Amniotic stem cell (primary cell): ENCODE measurements at places on chromosomes 2 and 18.

GRCh38 chr2:53490659-53491058 lies 276.9 kb upstream of the CHAC2 start:
- DNase-seq: no peak

DNA sequence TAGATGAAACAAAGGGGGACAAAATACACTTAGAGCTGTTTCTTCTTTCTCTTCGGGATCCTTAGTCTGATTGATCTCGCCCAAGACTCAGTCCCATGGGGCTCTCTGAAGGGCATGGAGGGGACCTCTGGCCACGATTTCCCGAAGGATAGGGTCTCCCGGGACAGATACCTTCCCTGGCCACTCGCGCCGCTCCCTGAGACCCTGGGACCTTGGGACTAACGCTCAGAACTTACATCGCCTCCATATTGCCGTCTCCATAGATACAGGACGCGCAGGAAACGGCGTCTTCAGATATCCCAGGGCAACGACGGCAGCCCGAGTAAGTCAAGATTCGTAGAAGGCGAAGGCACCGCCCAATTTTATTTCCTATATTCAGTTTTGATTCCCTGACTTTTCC lies at the start of gene CFAP65:
CFAP65 (minus strand) TSS at position 265 of the 400 bp plus-strand sequence. CDS start 2,468 bp downstream, outside the sequence.
- no peak for DNase-seq

- DNase-seq: no peak
These were observed 272.2 kb downstream of the NDUFA10 start for GRCh38 chr2:239752951-239753350.

DNA sequence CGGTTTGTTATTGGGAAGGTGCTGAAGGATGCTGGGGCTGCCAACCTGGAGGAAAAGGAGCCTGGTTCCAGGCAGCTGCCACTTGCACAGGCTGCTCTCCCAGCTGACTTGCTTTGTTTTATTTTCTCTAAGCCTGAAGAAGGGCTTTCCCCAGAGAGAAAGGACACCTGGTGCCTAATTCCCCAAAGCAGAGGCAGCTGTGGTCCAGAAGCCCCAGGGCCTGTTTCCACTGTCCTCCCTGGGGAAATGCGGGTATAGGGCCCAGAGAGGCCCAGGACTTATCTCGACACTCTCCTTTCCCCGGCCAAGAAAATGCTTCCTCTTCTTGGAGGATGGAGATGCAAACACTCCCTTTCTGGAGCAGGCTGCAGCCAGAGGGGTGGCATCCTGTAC lies 30.1 kb downstream of the INO80C start:
- no peak for DNase-seq

DNA sequence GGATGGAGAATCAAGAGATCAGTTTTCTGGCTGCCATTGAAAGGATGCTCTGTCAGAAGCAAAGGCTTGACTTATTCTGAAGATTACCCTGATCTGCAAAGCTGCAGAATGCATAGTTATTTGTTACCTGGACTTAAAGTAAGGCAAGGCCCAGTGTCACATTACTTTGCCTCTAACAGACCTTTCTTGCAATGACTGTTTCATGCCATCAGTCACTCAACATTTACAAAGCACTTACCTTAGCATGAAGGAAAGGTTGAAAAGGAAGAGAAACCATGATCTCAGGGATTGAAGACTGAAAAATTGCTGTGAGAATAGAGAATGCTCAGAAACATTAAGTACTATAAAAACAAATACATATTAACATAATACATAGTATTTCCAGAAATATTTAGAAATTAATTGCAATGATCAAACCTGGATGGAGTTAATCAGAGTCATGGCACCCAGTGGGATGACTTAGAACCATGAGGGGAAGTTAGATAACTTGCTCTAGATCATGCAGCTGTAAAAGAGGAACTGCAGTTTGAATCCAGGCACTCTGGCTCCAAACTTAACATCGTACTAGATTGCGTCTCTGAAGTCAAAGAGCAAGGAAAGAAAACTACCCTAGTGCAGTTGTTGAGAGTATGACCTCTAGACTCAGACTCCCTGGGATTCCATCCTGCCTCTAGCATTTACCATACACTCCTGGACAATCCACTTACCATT lies 26.5 kb upstream of the FAM117B start:
- no peak for DNase-seq

DNA sequence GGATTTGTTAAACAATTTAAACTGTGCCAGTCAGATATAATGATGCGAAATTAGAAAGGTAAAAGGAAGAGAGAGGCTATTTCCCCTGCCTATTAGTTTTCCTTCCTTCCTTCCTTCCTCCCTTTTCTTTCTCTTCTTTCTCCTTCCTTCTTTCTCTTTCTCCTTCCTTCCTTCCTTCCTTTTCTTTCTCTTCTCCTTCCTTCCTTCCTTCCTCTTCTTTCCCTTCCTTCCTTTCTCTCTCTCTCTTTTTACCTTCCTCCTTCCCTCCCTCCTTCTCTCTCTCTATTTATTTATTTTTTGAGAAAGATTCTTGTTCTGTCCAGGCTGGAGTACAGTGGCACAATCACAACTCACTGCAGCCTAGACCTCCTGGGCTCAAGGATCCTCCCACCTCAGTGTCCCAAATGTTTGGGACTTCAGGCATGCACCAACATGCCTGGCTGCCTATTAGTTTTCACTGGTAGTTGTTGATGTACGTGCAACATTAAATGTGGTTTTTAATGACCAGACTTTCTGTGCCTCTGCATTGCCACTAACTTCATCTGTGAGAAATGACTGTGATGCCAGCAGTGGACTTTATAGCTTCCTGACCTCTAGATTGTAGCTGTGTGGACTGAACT lies 48.7 kb upstream of the NFE2L2 start:
- no peak for DNase-seq

DNA sequence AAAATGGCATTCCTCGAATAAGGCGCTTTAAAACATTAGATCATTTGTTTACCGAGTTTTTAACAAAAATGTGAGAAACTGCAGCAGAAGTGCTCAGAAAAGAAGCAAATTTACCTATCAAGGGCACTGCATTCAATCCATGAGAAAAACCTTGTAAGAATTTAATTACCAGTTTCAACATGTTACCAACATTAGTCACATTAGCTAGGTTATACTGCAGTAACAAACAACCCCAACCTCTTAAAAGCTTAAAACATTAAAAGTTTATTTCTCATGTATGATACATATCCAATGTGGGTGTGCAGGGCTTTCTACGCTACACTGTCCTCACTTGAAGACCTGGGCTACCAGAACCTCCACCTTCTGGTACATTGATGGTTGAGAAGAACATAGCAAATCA lies 68.1 kb upstream of the CCBE1 start:
- no peak for DNase-seq

- DNase-seq: no peak
These were observed 48.2 kb downstream of the CABYR start for GRCh38 chr18:24187049-24187448.

- DNase-seq: no peak
These were observed 118.5 kb downstream of the RPIA start for GRCh38 chr2:88810017-88810416.

DNA sequence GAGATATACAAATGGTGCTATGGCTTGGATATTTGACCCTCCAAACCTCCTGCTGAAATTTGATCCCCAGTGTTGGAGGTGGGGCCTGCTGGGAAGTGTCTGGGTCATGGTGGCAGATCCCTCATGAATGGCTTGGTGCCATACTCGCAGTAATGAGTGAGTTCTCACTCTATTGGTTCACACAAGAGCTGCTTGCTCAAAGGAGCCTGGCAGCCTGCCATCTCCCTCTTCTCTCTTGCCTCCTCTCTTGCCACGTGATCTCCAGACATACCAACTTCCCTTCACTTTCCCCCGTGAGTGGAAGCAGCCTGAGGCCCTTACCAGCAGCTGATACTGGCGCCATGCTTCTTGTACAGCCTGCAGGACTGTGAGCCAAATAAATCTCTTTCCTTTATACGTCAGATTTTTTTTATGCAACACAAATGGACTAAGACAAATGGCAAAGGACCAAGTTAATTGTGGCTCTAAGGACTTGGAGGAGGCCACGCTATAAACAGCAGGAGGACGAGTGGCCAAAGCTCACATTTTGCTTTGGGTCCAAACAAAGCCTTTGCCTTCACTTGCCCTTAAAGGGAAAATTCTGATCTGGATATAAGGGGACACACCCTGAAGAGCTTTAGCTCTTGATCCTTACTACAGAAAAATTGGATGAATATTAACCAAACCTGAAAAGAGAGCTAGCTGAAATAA lies 214.7 kb downstream of the SS18 start:
- no peak for DNase-seq

DNA sequence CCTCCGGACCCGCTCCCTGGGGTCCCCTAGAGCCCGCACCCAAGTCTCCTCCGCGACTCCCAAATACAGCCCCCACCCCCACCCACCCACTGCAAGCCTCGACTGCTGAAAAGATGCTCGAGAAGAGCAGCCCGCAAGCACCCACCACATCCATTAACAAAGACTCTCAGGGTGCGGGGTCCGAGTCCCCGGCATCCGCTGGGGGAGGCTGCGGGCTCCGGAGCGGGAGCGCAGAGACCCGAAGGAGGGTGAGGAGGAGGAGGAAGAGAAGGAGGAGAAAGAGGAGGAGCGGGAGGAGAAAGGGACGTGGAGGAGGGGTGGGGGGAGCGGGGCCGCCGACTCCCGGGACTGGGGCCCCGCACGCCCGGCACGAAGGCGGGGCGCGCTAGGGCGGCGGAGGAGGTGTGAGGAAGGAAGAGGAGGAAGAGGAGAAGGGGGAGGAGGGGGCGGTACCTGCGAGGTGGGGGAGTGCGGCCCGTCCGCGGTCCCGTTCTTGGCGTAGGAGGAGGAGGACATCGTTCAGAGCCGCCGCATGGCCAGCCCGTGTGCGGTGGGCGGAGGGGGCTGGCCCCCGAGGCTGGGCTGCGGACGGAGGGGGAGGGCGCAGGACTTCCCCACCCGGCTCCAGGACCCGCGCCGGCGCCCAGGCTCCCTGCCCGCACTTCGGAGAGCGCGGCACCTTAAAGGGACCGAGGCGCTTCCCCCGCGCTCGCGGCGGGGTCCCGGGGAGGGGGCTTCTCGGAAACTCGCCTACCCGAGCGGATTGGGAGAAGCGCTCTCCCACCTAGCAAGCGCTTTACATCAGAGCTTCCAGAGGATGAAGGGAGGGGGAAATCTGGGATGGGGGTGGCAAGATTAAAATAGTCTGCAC lies at the start of gene CACNB4:
CACNB4 (minus strand) TSS at position 549 of the 871 bp plus-strand sequence.
- DNase-seq: no peak

GRCh38 chr2:240954436-240955305 lies 43.7 kb upstream of the SNED1 start:
- DNase-seq: no peak

DNA sequence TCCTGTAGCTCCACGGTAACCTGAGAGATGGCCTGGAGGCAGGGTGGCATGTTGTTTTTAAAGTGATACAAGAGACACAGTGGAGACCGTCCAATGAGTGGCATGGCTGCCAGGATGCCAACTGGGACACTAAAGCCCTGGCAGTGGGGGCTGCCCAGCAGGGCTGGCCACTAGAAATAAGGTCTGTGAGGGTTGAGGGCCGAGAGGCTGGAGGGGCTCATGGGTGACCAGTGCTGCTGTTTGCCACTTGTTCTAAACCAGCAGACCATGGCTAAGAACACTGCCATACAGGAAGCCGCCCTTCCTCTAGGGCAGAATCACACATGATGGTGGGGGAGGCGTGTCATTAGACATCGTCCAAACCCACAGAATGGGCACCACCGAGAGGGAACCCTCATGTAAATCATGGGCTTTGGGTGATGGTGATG lies 71.9 kb downstream of the ALPK2 start:
- DNase-seq: no peak

DNA sequence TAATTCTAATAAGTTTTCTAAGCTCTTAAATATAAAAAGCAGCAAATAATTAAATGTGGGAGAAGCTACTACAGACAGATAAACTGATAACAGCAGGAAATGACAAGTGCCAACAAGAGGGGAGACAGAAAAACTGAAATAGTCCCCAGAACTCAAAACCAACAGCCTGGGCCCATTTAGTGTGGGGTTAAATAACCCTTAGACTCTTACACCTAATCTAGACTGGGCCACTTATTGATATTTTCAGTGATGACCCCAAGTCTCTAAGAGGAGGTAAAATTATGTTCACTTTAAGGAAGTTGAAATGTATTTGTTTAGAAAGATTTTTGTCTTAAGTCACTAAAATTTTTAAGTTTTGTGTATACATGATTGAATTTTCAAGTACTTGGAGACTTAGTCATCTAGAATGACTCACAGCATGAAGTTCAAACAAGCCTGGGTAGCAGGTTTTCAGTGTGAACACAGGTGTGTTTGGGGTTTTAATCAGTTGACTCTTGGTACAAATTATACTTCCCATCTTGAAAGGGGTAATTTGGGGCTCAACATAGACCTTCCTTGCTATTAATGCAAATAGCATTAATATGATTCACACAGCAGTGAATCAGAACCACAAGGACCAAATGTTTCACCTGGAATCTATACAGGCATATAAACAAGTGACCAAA lies 54.9 kb upstream of the MYO3B start:
- DNase-seq: peak; percentile 3

GRCh38 chr2:43071599-43072550 lies 154.5 kb downstream of the ZFP36L2 start:
- DNase-seq: no peak

DNA sequence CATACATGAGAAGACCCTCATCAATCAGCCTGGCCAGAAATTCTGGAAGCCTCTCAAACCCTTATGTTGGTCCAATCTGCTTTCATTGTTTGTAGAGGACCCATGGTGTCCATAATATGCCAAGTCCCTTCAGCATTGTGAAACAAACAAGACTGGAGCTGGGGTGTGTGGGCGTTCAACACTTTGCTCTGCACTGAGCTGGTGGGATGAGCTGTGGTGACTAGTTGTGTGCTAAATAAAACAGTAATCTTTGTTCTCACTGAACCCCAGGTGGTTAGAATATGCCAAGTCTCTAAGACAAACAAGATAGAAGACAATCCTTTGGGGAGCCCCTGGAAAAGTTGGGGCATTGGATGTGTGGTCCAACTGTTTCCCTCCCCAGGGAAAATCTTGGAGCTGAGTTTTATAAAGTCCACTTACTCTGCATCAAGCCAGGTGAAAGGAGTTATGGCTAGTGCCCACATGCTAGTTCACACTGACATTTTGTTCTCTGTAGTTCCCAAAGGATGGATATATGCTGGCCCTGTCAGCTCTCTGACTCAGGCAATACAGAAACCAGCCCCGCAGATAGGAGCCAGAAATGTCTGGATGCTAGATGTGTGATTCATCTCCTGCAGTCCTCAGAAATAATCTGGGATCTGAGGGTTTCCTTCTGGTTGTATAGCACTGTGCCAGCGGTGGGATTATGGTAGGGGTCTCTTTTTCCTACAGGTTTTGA lies 260.2 kb downstream of the TMX3 start:
- peak; percentile 17 for DNase-seq

DNA sequence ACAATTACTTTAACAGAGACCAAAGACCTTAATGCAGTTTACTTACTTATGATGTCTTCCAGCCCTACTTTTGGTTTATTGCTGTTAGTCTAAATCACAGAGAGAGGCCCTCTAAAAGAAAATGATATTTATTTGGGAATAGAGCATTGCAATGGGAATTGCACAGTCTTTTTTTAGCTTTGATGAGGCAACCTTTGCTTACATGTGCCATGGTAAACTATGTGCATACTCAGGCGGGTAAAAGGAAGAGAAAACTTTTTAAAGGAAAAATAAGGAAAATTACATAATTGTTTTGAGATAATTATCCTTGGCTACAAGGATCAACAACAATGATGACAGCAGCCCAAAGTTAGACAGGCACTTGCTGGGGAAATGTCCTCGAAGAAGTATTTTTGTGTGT lies 78.6 kb downstream of the EFEMP1 start:
- DNase-seq: no peak
